ENCODE measurements at places on chromosomes 11 and 22.
A peak's percentile ranks its signal among the peaks of the same experiment; 100 is the strongest.

GRCh38 chr22:47406180-47406834 lies 643.9 kb downstream of the TBC1D22A start:
- DNase-seq: no peak

DNA sequence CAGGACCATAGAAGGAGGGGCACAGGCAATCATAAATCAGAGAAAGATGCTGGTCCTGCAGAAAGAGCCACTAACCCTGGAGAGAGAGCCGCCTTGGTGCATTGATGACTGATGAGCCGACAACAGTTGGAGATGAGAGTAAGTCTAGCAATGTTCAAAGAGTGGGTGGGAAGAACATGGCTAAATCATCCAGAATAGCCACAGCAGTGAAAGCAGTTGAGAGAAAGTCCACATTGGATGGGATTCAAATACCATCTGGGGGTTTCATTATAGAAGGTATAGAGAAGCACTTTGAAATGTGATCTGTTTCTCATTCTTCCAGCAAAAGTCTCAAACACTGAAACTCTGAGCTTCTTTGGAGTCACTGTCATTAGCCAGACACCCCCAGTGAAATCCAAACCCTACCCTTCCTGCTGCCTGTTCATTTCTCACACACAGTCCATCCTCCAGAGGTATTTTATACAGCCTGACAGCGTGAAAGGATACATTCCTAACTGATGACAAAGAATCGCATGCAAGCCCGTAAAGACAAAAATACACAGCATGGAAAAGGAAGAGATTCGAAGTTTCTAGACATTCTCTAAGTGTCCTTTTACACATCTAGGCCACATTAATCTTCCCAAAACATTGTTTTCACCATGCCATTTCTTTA lies 303.1 kb upstream of the MPPED2 start:
- DNase-seq: peak; percentile 76

GRCh38 chr22:46424496-46424895 lies 89.0 kb downstream of the TRMU start:
- no peak for DNase-seq

GRCh38 chr11:113329725-113330124 lies 15.3 kb downstream of the TTC12 start:
- DNase-seq: no peak

- peak; percentile 63 for DNase-seq
Observed at GRCh38 chr11:6419009-6419631, at the start of gene APBB1. Gene APBB1 (minus strand): TSS chr11:6419094. CDS start chr11:6411347, 7,747 bp downstream.

DNA sequence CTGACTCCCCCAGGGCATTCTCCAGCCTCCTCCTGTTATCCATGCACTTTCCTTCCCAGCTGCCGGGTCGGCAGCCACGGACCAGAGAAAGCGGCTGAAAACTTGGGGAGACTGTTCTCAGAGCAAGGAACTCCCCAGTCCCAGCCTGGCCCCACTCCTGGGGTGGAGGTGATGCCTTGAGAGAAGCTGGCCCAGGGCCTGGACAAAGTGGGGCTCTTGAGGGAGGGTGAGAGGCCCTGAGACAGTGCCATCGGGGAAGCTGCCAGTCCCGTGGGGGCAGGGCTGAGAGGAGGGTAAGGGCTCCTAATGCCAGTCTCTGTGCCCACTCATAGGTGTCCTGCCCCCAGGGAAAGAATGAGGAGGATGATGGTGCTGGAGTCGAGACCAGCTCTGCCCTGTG lies 53.8 kb downstream of the FLRT1 start:
- no peak for DNase-seq

DNA sequence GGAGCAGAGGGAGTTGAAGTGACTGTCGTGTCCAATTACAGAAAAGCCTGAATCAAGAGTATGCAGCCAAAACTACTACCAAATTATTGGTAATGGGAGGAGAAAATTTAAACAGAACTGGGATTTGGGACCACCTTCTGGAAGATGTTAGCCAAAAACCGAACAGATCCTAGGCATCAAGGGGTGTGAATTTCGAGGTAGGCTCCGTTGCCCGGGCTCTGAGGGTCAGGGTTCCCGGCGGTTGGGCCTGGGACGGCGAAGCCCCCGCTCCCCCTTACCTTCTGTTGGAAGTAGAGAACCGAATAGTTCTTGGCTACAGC lies 313 bp downstream of the PRCP start:
- DNase-seq: no peak

GRCh38 chr11:27319072-27319471 lies 43.9 kb downstream of the CCDC34 start:
- peak; percentile 94 for DNase-seq

GRCh38 chr22:35330258-35330861 lies 30.7 kb downstream of the TOM1 start:
- DNase-seq: peak; percentile 89

DNA sequence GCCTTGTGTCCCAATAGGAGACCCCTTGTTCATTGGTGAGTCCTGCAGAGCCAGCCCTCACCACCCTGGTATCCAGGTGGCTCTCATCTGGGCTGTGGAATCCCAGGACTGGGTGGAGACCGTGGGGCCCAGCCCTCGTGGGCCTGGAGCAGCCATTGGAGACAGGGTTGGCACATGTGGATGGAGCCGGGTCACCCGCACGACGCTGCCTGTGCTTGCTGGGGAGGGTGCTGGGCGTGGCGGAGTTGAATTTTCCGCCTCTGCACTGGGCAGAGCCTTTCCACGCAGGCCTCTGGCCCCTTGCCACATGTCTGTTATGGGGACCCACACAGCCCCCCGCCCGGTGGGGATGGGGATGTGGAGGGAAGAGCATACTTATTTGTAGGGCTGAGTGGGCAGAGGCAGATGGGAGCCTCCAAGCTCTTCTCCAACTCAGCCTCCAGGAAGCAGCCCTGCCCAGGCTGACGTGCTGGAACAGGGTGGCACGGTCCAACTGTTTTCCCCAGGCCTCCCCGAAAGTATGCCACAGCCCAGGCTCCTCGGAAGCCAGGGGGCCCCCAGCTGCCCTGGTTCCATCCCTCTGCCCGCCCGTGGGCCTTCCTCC lies 12.6 kb downstream of the GRAMD4 start:
- no peak for DNase-seq

DNA sequence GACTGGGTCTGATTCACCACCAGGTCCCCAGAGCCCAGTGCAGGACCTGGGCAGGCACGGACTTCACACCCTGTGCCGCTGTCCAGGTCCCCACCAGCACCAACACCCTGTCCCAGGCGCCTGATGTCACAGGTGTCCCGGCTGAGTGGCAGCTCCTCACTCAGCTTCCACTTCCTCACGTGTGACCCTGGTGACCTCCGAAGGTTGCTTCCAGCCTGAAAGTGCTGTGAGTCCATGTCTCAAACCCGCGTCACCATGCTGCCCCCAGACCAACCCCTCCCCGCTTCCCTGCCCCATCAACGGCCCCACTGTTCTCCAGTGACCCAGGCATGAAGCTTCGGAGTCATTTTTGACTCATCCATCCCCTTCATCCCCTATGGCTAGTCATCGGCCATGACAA lies 25.7 kb upstream of the PICK1 start:
- no peak for DNase-seq

All from fibroblast of skin of right biceps (primary cell).